ENCODE measurements at places on chromosomes 12 and 14. TPM values are rescaled to one million over a fixed set of nuclear protein-coding genes. Genes with fewer than 3 reads are reported as not detected.

Gene MYF6
- total RNA-seq: not detected

Gene PTMS
- total RNA-seq: 242 TPM

Gene TC2N
- 12.6 TPM for total RNA-seq

Gene FOXN4
- not detected for total RNA-seq

Gene PTCSC3
- not detected for total RNA-seq

Gene MSI1
- total RNA-seq: not detected

Gene B4GALNT1
- total RNA-seq: 0.40 TPM

Gene HEATR5A
- 26.2 TPM for total RNA-seq

Gene RAB3IP
- total RNA-seq: 31.5 TPM

Gene EMP1
- total RNA-seq: 230 TPM

Gene GNPNAT1
- 39.2 TPM for total RNA-seq

Gene KRT6A
- 1,688 TPM for total RNA-seq
